Glomerular endothelial cell (primary cell): ENCODE measurements at places on chromosomes 3 and 15. TPM values are rescaled to one million over a fixed set of nuclear protein-coding genes. Genes with fewer than 3 reads are reported as not detected.

The ST3GAL6 gene
- total RNA-seq, result 7.5 and 13.2 TPM in 2 replicates

The TRIM42 gene
- not detected in 2 replicates for total RNA-seq

DNA sequence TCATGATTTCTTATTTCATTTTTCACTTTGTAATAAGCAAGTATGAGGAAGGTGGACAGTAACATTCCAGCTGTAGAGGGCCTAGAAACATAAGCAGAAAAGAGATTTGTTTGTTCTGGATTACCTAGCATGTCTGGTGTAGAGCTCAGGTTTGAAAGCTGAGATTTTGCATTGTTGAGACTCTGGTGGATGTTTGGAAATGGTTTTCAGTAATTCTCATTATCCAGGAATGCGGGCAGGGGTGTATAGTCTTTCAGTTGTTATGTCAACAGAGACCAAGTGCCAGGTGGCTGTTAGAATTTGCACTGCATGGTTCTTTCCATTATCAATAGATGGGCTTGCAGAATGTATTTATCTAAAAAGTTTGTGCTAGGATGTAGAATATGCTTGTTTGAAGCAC lies 10.9 kb downstream of the GPD1L start:
- no peak for DNase-seq

- no peak for DNase-seq
These were observed 2.3 kb downstream of the EOGT start for GRCh38 chr3:69011096-69011730.

- no peak for DNase-seq
These were observed 146.7 kb downstream of the NAALADL2 start for GRCh38 chr3:175005881-175006280.

DNA sequence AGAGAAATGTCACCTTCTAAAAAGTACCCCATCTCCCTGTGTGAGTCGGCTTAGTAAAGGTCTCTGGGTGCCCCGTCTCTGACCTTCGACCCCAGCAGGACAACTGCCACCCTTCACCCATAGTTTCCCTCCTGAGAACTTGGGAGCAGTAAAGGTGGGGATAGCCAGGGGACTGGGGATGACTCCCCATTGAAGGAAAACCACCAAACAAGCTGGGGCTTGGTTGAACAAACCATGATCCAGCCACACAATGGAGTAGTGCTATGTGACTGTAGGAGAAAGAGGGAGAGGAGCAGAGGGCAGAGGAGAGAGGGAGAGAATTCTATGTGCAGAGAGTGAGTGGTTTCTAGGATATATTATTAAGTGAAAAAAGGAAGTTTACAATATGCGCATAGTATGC lies 33.7 kb downstream of the IDH3A start:
- no peak for DNase-seq

The SI gene
- not detected in 2 replicates for total RNA-seq
